Activated T-helper 2 cell treated with anti-CD3 and anti-CD28 coated beads, Interferon-gamma antibody, Interleukin-2, Interleukin-4, amounts not matched to agents 10 μg/mL and 5 μg/mL and 100 μg/mL, durations not matched to agents 14 hours and 24 hours and 36 hours (primary cell): ENCODE measurements at places on chromosomes 11 and 22. TPM values are rescaled to one million over a fixed set of nuclear protein-coding genes. Genes with fewer than 3 reads are reported as not detected.

- no peaks in the 10 kb centered on the region for H3K4me1 ChIP-seq
- DNase-seq = no peak
- no peaks in the 10 kb centered on the region for H3K36me3 ChIP-seq
- H3K27me3 ChIP-seq = no peaks in the 10 kb centered on the region
These were observed 627.0 kb downstream of the KCNA4 start for GRCh38 chr11:29389793-29390192.

The YPEL1 gene
- 1.5 and 1.9 TPM in 2 replicates for total RNA-seq

- H3K27me3 ChIP-seq = no peaks in the 10 kb centered on the region
- H3K4me1 ChIP-seq = peaks cover 3% of the 10 kb centered on the region
- peaks cover 17% of the 10 kb centered on the region for H3K36me3 ChIP-seq
These were observed 30.7 kb upstream of the RBX1 start for GRCh38 chr22:40920526-40920925.

DNA sequence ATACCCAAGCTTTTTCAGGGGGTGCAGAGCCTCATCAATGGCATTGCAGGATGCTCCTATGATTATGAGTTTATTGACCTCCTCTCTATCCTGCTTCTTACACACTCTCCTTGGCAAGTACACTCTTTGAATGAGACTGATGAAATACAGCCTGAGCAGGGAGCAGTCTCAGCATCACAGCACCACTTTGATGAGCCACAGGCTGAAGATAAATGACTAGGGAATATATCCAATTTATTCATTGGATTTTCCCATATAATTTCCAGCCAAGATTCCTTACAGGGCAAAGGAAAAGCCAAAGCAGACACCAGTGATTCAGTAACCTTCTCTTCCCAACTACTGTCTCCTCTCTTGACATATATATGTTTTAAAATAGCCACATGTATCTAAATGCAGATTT is 79.2 kb downstream of the CASP12 start:
- no peak for DNase-seq
- no peaks in the 10 kb centered on the region for H3K4me1 ChIP-seq
- peaks cover 7% of the 10 kb centered on the region for H3K27me3 ChIP-seq
- H3K4me3 ChIP-seq = no peak overlapping the region

The EMID1 gene
- total RNA-seq = 0.23 TPM in 2 replicates

DNA sequence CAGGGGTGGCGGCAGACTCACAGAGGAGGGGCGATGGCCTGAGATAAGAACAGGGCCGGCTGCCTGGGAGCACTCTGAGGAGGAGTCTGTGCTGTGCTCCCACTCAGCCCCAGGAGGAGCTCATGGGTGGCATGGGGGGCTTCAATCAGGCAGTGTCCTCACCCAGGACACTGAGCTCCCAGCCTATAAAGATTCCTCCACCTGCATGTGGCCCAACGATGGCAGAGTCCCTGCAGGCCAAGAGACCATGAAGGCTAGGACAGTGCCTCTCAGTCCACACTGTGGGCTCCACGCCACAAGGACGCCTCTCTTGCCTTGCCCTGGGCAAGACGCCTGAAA is 1.9 kb downstream of the CST6 start:
- H3K4me3 ChIP-seq = no peak overlapping the region
- no peak for DNase-seq
- no peaks in the 10 kb centered on the region for H3K36me3 ChIP-seq
- peaks cover 3% of the 10 kb centered on the region for H3K4me1 ChIP-seq

DNA sequence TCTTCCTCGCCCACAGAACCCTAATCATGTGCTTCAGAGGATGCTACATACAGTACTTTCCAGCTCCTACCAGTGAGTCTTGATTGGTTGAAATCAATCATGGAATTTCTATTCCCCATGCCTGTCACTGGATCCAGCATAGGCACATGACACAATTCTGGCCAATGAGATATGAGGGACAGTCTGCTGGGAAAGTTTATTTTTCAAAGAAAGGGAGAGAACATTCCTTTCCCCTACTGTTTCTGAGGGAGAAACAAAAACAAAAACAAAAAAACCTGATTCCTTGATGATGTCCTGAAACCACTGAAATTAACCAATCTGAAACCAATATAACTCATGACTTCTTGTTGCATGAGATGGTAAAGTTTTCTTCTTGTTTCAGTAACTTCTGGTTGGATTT is 3.3 kb upstream of the RCN1 start:
- no peaks in the 10 kb centered on the region for H3K36me3 ChIP-seq
- H3K27ac ChIP-seq = peak overlapping the region; percentile 23
- H3K27me3 ChIP-seq = peaks cover 35% of the 10 kb centered on the region
- DNase-seq = no peak
- H3K4me3 ChIP-seq = no peak overlapping the region
- H3K4me1 ChIP-seq = peaks cover 21% of the 10 kb centered on the region

The MTFP1 gene
- 72.2 and 77.3 TPM in 2 replicates for total RNA-seq

GRCh38 chr11:106679181-106679580 is 339.1 kb downstream of the GUCY1A2 start:
- no peaks in the 10 kb centered on the region for H3K4me1 ChIP-seq
- H3K36me3 ChIP-seq = no peaks in the 10 kb centered on the region

The DLAT gene
- 47.2 and 47.3 TPM in 2 replicates for total RNA-seq

The RBMXL2 gene
- total RNA-seq = 0.09 TPM in 1 of 2 replicates, not detected in the other

The AMOTL1 gene
- total RNA-seq = 4.8 and 5.9 TPM in 2 replicates

- peaks cover 33% of the 10 kb centered on the region for H3K36me3 ChIP-seq
- no peak overlapping the region for H3K4me3 ChIP-seq
- peaks cover 4% of the 10 kb centered on the region for H3K4me1 ChIP-seq
- H3K27ac ChIP-seq = no peak overlapping the region
These were observed 12.5 kb downstream of the OTUB1 start for GRCh38 chr11:63998558-63999348.

GRCh38 chr11:3933165-3933628 is 77.7 kb downstream of the STIM1 start:
- no peak for DNase-seq
- H3K27me3 ChIP-seq = no peaks in the 10 kb centered on the region
- H3K4me3 ChIP-seq = no peak overlapping the region
- peaks cover 24% of the 10 kb centered on the region for H3K36me3 ChIP-seq
- H3K4me1 ChIP-seq = peaks cover 44% of the 10 kb centered on the region

The CNTF gene
- 3.4 and 4.0 TPM in 2 replicates for total RNA-seq

- H3K27ac ChIP-seq = no peak overlapping the region
- H3K4me1 ChIP-seq = peaks cover 14% of the 10 kb centered on the region
- H3K4me3 ChIP-seq = no peak overlapping the region
- H3K36me3 ChIP-seq = no peaks in the 10 kb centered on the region
- H3K27me3 ChIP-seq = peaks cover 72% of the 10 kb centered on the region
- DNase-seq = no peak
These were observed 30.2 kb downstream of the C22orf31 start for GRCh38 chr22:29031227-29032011.

The APOA4 gene
- not detected in 2 replicates for total RNA-seq

The MMP27 gene
- not detected in 2 replicates for total RNA-seq

- H3K36me3 ChIP-seq = peaks cover 26% of the 10 kb centered on the region
- H3K4me1 ChIP-seq = peaks cover 15% of the 10 kb centered on the region
- no peak overlapping the region for H3K27ac ChIP-seq
- DNase-seq = no peak
- no peaks in the 10 kb centered on the region for H3K27me3 ChIP-seq
- no peak overlapping the region for H3K4me3 ChIP-seq
These were observed 3.7 kb upstream of the COMT start for GRCh38 chr22:19937616-19938473.

DNA sequence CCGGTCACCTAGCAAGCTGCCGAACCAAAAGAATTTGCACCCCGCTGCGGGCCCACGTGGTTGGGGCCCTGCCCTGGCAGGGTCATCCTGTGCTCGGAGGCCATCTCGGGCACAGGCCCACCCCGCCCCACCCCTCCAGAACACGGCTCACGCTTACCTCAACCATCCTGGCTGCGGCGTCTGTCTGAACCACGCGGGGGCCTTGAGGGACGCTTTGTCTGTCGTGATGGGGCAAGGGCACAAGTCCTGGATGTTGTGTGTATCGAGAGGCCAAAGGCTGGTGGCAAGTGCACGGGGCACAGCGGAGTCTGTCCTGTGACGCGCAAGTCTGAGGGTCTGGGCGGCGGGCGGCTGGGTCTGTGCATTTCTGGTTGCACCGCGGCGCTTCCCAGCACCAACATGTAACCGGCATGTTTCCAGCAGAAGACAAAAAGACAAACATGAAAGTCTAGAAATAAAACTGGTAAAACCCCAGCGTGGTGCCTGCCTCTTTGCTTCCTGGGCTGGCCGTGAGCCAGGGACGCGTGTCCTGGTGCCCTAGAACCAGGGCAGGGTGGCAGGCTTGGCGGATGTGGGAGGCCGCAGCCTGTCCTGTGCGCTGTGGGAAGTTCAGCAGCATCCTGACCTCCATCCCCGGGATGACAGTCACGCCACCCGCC is 13.2 kb downstream of the CCND1 start:
- H3K36me3 ChIP-seq = no peaks in the 10 kb centered on the region
- H3K4me1 ChIP-seq = no peaks in the 10 kb centered on the region
- no peak for DNase-seq
- H3K27me3 ChIP-seq = no peaks in the 10 kb centered on the region
- no peak overlapping the region for H3K4me3 ChIP-seq

DNA sequence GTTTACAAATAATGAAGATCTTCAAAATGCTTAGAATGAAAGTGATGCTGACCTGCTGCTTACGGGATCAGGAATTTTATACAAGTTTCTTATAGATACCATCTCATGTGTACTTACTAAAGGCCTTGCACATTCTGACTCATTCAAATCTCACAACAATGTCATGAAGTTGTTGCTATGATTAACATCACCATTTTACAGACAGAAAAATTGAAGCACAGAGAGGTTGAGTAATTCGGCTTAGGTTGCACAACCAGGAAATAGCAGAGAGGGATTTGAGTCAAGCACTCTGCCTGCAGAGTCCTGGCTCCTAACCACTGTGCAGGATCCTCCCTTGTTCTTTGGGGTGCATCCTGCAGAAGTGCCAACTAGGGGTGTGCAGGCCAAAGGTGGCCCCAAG is 471.9 kb downstream of the MIAT start:
- H3K4me1 ChIP-seq = no peaks in the 10 kb centered on the region
- H3K4me3 ChIP-seq = no peak overlapping the region
- H3K27me3 ChIP-seq = peaks cover 3% of the 10 kb centered on the region
- DNase-seq = no peak
- no peak overlapping the region for H3K27ac ChIP-seq
- no peaks in the 10 kb centered on the region for H3K36me3 ChIP-seq

The C11orf52 gene
- total RNA-seq = not detected in 2 replicates

DNA sequence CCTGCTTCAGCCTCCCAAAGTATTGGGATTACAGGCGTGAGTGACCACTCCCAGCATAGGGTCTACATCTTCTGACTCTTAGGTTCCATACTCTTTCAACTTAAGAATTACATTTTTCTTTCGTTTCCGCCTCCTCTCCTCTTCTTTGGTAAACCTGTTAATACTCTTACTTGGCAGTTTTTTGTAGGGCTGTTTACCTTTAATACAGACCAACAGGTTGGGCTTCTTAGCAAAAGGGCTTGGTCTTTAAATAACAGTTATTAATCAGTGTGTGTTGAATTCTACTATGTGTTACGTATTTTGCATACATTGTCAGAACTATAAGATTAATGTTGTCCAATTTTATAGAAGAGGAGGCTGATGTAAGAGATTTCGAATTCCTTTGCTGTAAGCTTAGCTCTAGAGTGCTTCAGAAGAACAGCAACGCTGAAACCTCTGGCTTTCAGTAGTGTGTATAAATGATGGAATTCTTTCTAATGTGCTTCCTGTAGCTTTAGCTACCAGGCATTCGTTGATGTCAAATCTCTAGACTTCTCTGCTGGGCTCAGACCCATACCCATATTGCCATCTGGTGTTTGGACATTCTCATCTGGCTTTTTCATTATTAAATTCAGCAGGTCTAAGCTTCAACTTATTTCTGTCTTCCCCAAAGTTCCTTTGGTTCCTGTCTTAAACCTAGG is 3.1 kb downstream of the FDX1 start:
- no peak for DNase-seq
- no peak overlapping the region for H3K27ac ChIP-seq
- H3K36me3 ChIP-seq = peaks cover 25% of the 10 kb centered on the region

DNA sequence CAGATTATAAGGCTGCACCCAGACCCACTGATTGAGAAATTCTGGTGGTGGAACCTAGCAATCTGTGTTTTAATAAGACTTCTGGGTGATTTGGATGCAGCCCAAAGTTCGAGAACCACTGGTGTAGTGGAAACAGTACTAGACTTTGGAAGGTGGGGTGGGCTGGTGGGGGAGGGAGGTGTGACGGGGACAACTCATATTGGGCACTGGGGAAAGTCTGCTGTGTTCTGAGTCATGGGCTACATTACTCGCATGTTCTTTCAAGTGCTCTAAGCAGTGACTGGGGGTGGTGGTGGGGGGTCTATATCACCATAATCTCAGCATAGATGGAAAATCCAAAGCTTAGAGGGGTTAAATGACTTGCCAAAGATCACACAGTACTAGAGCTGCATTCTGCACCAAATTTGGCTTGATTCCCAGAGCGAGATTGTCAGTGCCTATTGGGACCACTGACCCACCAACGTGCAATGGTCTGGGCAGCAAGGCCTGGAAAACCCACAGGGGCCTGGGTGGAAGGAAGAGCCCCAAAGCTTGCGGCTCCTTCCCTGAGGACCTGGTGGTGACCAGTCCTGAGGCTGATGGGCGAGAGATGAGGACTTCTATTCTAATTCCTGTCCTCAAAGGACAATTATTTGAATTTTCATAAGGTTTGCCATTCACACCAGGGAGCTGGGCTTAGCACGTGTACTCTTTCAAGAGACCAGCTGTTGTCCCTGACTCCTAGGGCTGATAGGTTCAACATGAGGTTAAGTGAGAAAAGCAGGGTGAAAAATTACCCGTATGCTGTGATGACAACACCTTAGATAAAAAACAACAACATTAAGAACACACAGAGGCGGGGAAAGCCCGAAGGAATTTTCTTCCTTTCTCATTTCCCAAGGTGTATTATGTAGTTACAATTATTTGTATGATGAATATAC is 77.5 kb upstream of the NARS2 start:
- H3K4me1 ChIP-seq = peaks cover 40% of the 10 kb centered on the region
- peak overlapping the region; percentile 94 for H3K27ac ChIP-seq
- no peaks in the 10 kb centered on the region for H3K27me3 ChIP-seq
- H3K36me3 ChIP-seq = no peaks in the 10 kb centered on the region
- DNase-seq = no peak

GRCh38 chr11:107859459-107860239 is 1.1 kb upstream of the SLC35F2 start:
- H3K4me1 ChIP-seq = peaks cover 20% of the 10 kb centered on the region
- peaks cover 11% of the 10 kb centered on the region for H3K36me3 ChIP-seq
- H3K4me3 ChIP-seq = peak overlapping the region; percentile 96
- DNase-seq = peak; percentile 11

DNA sequence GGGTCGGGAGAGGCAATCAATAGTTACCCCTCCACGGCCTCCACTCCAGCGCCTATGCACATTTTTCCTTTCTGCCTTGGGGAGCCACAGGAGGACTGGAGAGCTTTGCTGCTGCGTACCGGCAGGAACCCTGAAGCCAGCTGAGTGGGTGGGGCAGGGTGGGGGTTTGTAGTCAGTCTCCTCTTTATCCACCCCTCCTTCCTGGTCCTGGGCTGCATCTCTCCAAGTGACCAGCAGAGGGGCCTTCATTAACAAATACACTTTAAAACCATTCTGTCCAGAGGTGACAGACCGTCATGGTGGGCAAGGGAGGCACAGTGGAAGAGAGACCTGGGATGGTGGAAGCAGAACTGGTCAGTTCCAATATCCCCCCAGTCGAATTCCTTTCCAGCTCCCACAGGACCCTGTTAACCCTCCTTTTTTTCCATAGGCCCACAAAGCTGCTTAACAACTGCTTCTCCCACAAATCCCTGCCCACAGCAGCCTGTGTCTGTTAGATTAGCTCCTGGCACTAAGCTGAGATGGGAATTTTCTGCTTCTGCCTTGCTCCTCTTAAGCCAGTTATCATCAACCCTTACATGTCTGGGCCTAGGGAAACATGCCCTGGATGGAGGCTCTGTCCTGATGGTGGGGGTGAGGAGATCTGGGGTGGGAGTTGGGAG is 3.9 kb upstream of the ABCG4 start:
- no peaks in the 10 kb centered on the region for H3K36me3 ChIP-seq
- DNase-seq = no peak
- no peak overlapping the region for H3K4me3 ChIP-seq
- peaks cover 46% of the 10 kb centered on the region for H3K27me3 ChIP-seq
